WERI-Rb-1 (cell line): ENCODE measurements at places on chromosomes 2 and 18.
A peak's percentile ranks its signal among the peaks of the same experiment; 100 is the strongest.

GRCh38 chr2:219149667-219150066, 10.9 kb downstream of the NHEJ1 start:
- no peak for DNase-seq

DNA sequence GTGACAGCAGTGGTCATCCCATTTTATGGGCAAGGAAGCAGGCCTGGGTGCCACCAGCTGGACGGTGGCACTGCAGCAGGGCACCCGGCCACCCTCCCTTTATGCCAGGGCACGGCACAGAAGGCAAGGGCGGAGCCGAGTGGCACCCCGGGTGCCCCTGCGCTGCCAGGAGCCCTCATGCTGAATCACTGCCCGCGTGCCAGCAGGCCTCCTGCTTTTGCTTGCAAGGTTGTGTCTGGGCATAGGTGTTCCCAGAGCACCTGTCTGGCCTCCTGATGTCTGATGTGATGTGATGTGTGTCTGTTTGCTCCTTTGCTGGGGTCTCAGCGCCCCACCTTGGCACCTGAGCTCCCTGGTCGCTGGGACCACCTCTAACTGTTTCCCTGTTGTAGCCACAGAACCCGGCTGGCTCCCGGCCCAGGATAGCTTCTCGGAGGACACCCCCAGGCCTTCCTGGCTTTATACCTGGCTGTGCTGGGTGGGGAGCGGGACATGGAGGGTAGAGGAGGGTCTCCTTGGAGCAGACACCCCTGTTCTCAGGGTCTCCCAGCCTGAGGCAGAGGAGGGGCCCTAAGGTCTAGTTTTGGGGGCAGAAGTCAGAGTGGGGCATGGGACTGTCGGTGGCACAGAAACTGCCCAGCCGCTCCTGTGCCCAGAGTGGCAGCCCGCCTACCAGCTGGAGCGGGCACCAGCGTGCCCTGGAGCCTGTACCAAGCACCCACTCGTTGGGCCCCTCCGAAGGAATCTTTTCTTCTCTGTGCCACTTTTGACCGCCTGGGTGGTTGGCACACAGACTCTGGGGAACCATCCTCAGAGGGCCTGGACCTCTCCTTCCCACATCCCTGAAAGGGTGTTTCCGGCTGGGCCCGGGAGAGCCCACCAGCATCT, 3.6 kb downstream of the GPC1 start:
- DNase-seq, result peak; percentile 4

- no peak for DNase-seq
Observed at GRCh38 chr2:106800180-106800579, 85.8 kb downstream of the ST6GAL2 start.

- no peak for DNase-seq
Observed at GRCh38 chr2:231965102-231965501, 3.6 kb downstream of the DIS3L2 start.

DNA sequence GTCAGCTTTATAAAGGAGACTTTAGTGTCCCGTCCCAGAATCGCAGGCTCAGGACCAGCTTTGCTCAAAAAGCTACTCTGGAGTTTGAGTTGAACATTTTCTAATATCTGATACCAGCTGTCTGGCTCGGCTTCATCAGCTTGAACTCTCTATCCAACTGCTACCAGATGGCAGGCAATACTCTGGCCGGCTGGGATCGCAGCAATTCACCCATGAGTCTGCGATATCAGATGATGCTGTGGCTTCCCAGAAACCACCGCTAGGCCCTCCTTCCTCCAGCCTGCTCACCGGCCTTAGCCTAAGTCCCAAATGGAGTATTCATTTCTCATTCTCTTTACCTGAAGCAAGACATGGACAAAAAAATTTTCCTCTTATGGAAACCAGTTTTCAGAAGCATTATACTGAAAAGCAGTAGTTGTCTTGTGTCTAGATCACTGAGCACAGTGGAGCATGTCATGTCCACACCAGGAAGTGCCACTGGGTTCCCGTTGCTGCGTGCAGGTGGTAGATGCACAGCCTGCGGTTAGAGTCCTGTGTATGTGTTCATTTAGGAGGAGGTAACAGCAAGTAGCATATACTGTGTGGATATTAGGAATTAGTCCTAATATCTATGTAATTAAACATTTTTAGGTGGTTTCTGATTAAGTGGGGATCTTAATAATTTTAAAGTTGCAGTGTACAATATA, 162.0 kb upstream of the SOX11 start:
- DNase-seq, result peak; percentile 83
